SK-N-SH (cell line): ENCODE measurements at places on chromosomes 5 and 9.

GRCh38 chr5:114360816-114361723 lies 800 bp upstream of the KCNN2 start:
- no peaks in the 10 kb centered on the region for H3K36me3 ChIP-seq
- peaks cover 44% of the 10 kb centered on the region for H3K27me3 ChIP-seq
- H3K27ac ChIP-seq = no peak overlapping the region
- H3K4me3 ChIP-seq = no peak overlapping the region; the same call in 1 of the 2 replicates
- H3K4me1 ChIP-seq = no peaks in the 10 kb centered on the region

DNA sequence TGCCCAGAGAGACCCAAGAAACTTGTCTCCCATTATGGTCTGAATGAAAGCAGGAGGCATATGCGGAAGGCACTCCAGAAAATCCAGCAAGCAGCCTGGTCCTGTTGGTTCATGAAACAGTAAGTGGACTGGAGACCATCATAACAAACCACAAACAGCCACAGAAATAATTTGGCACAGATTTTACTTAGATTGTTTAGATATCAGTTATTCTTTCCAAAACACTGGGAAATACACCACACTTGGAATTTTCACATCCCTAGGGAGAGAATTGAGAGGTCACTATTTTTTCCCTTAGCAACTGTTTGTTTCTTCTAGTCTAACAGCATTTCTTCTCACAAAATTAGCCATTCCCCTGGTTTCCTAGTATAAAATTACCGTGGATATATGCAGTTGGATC lies 300.8 kb downstream of the OSTF1 start:
- no peaks in the 10 kb centered on the region for H3K4me1 ChIP-seq
- no peak overlapping the region for H3K4me3 ChIP-seq
- no peaks in the 10 kb centered on the region for H3K27me3 ChIP-seq
- no peak for DNase-seq
- H3K27ac ChIP-seq = no peak overlapping the region

DNA sequence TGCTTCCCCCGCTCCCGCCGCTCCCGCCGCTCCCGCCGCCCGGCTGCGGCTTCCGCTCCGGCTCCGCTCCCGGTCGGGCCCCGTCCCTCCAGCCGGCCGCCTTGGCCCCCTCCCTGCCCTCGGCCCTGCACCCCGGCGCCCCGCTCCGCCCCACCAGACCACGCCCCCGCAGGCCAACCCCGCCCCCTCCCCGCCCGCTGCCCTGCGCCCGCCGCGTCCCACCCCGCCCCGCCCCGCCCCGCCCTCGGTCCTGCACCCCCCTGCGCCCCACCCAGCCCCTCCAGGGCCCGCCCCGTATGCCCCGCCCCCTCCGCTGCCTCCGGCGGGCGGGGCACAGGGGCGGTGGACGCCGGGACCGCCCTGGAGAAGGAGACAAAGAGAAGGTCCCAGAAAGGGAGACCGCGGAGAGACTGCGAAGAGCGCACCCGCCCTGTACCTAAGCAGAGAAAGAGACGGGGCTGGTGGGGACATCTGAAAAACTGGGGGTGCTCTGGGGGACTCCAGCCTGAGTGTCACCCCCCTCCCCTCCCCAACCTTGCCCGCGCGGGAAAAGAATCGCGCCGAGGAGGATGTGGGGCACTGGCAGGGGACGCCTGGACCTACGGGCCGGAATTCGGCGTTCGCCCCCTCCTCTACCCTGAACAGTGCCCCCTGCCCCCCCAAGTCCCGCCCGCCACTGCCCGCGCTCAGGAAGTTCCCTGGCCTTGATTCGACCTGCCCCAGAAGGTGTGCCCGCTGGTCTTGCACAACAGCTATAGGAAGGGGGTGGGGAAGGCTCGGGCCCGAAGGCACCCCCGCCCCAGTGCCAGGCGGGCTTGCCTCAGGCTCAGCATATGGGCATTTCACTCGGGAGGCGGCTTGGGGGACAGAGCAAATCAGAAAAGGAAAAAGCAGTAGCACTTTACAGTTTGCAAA lies 42.8 kb upstream of the STXBP1 start:
- no peaks in the 10 kb centered on the region; the same call in 1 of the 2 replicates for H3K36me3 ChIP-seq
- peak; percentile 100 for DNase-seq
- peak overlapping the region; percentile 86 for H3K27ac ChIP-seq
- peak overlapping the region; percentile 82 for H3K4me3 ChIP-seq
- H3K27me3 ChIP-seq = no peaks in the 10 kb centered on the region

GRCh38 chr5:6682239-6682638 lies 31.0 kb upstream of the TENT4A start:
- no peak for DNase-seq
- no peaks in the 10 kb centered on the region for H3K4me1 ChIP-seq
- H3K27ac ChIP-seq = no peak overlapping the region

DNA sequence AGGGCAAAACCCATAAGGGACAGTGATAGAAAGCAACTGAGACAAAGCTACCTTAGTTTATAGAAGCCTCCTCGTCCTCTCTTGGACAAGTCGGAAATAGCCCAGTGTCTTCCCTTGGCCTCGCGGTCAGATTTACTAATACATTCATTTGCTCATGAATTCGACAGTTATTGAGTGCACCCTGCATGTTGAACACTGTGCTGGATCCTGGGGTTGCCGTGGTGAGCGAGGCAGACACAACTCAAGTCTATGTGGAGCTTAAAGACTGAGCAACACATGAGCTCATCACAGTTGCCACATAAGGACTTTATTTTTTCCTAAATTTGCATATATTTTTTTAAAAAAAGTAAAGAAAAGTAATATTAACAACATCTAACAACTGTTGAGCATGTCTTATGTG lies 411.1 kb upstream of the ITGA1 start:
- H3K36me3 ChIP-seq = no peaks in the 10 kb centered on the region
- no peak for DNase-seq
- H3K4me1 ChIP-seq = no peaks in the 10 kb centered on the region
- H3K27ac ChIP-seq = no peak overlapping the region
- H3K4me3 ChIP-seq = no peak overlapping the region

GRCh38 chr5:157915638-157916037 lies 56.7 kb upstream of the CLINT1 start:
- no peaks in the 10 kb centered on the region for H3K36me3 ChIP-seq
- peak; percentile 72 for DNase-seq
- no peak overlapping the region for H3K4me3 ChIP-seq
- H3K27me3 ChIP-seq = no peaks in the 10 kb centered on the region
- peak overlapping the region; percentile 7; the same call in 1 of the 2 replicates for H3K27ac ChIP-seq

DNA sequence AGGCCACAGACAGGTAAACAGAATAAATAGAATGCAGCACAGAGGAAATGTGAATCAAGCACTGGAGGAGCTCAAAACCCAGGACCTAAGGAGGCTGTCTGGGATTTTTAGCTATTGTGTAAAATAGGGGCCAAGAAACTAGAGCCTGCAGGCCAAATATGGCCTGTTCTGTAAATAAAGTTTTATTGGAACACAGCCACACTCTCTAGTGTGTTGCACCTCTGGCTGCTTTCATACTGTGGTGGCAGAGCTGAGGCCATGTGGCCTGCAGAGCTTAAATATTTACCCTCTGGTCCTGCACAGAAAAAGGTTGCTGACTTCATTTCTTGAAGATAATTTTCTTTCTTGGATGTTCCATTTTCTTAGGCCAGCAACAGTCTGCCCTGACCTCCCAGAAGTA lies 136.4 kb downstream of the WDR41 start:
- no peak for DNase-seq
- H3K27ac ChIP-seq = no peak overlapping the region; the same call in 1 of the 2 replicates
- no peak overlapping the region for H3K4me3 ChIP-seq
- H3K4me1 ChIP-seq = peaks cover 36% of the 10 kb centered on the region
- H3K36me3 ChIP-seq = no peaks in the 10 kb centered on the region

DNA sequence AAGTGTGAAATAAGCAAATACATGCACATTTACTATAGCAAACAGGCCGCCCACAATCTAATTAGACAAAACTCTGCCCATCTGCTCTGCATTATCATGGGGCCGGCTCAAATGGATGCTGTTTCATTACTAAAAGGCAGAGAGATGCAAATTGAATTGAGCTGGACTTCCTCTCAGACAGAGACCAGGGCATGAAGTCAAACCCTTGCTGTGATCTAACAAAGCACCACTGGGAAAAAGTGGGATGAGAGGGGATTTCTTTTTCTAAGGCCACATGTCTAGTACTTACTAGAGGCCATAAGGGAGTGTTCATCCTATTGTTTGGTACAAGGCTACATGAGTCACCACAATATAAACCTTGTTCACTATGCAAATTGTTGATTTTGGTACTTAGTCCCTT lies 614.7 kb downstream of the ISL1 start:
- no peaks in the 10 kb centered on the region for H3K27me3 ChIP-seq
- H3K27ac ChIP-seq = peak overlapping the region; percentile 100
- H3K36me3 ChIP-seq = no peaks in the 10 kb centered on the region

- no peaks in the 10 kb centered on the region for H3K27me3 ChIP-seq
- H3K4me1 ChIP-seq = no peaks in the 10 kb centered on the region; the same call in 1 of the 2 replicates
- no peaks in the 10 kb centered on the region for H3K36me3 ChIP-seq
- no peak overlapping the region for H3K4me3 ChIP-seq
- H3K27ac ChIP-seq = no peak overlapping the region
- DNase-seq = no peak
These were observed 413.5 kb downstream of the TLE4 start for GRCh38 chr9:79985264-79985663.

DNA sequence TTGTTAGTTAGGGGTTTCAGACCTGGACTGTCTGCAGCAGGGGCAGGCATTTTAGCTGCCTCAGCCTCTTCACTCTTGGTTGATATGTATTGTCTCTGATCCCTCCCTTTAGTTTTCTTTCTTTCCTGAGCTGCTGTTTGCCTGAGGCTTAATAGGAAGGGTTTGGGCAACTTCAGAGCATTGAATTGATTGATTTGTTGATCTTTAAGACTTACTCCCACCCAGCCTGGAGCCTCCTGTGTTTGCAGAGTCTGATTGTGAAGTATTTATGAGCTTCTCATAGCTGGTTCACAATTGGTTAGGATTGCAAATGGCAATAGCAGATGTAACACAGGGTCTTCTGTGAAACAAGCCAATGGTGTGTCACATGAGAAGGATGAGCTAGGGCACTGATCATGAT lies 671.8 kb upstream of the SEMA6A start:
- H3K4me1 ChIP-seq = no peaks in the 10 kb centered on the region
- no peak overlapping the region for H3K27ac ChIP-seq
- DNase-seq = no peak
- H3K36me3 ChIP-seq = no peaks in the 10 kb centered on the region
- no peaks in the 10 kb centered on the region for H3K27me3 ChIP-seq
- H3K4me3 ChIP-seq = no peak overlapping the region

- H3K36me3 ChIP-seq = no peaks in the 10 kb centered on the region
- H3K27ac ChIP-seq = no peak overlapping the region
- H3K4me3 ChIP-seq = no peak overlapping the region
- DNase-seq = no peak
- H3K4me1 ChIP-seq = peaks cover 19% of the 10 kb centered on the region; the same call in 1 of the 2 replicates
- no peaks in the 10 kb centered on the region for H3K27me3 ChIP-seq
These were observed 17.3 kb upstream of the TNIP1 start for GRCh38 chr5:151097820-151098767.

- H3K27ac ChIP-seq = peak overlapping the region; percentile 69; the same call in 1 of the 2 replicates
- DNase-seq = no peak
These were observed 87.0 kb downstream of the IQGAP2 start for GRCh38 chr5:76489877-76490688.

DNA sequence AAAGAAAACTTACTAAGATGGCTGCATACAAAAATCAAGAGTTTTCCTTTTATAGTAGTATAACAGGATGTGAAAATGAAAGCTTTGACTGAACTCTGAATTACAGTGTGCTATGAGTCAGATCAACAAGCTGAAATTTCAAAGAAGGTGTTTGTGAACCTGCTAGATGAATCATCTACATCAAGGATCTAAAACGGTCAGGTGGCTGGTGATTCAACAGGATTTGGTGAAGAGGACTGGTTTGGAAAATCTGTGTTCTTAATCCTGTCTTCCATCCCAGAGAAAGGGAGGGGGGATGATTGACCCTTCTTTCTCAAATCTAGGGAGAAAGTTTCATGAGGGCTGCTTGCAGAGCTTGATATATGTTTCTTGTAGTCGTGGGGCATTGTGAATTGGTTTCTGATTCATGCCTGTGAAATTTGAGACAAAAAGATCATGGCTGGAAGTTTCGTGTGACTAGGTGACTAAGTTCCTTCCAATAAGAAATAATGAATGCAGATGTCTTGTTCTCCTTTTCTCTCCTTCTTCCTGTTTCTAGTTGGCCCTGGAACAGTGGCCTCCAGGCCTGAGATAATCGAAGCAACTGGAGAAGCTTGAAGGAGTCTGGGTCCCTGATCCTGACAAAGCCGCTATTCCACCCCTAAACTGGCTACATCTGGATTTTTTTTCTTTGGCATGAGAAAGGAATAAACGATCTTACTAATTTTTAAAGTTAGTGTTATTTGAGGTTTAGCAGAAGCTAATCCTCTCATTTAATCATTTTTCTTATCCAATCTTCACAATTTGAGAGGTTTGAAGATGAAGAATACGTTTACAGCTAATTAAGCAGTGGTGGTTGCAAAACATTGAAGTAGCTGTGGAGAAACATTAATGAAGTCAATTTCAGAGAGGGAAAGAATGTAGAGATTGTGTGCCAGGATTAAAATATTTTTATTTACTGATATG lies 67.2 kb downstream of the MRPS30 start:
- no peaks in the 10 kb centered on the region for H3K4me1 ChIP-seq
- no peaks in the 10 kb centered on the region for H3K27me3 ChIP-seq
- no peak overlapping the region for H3K4me3 ChIP-seq

DNA sequence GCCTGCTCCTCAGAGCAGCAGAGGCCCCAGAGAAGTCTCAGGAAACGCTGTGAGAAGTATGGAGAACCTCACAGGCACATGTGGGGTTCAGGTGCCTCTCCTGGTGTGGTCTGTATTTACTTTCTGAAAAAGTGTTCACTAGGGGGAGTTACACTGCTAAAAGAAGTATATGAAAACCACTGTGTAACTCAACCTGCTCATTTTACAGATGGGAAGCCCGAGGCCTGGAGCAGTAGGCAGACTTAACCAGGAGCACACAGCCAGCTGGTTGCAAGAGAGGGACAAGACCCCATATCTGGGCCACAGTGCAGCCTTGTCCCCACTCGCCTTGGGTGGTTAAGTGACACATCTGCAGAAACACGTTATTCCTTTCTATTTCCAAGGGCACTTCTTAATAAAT lies 112.8 kb upstream of the SAP30L start:
- H3K4me1 ChIP-seq = no peaks in the 10 kb centered on the region
- H3K27me3 ChIP-seq = no peaks in the 10 kb centered on the region
- H3K36me3 ChIP-seq = peaks cover 44% of the 10 kb centered on the region

DNA sequence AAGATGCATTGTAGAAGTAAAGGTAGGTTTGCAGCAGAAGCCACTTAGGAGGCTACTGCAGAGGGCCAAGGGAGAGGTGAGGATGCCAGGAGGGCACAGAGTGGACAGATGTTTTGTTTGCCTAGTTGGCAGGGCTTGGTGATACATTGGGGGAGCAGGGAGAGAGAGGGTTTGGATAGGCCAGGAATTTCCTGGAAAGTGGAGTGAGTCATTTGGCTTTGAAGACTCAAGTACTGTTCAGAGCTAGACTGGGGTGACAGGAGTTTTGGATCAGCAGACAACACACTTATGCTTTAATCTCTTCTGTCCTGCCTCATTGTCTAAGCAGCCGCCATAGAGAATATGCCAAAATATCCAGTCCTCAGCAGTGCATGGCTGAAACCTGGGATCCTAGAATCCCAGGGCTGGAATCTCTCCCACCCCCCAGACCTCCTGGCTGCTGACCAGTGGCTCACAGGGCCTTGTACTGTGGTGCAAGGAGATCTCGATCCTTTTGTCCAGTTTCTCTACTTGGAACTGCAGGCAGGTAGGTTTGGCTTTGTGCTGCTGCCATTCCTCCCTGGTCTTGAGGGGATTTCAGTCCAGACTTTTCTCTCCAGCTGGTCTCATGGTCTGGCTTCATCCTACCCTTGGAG lies 11.0 kb downstream of the TMEM268 start:
- H3K4me3 ChIP-seq = no peak overlapping the region
- no peaks in the 10 kb centered on the region for H3K36me3 ChIP-seq
- H3K4me1 ChIP-seq = no peaks in the 10 kb centered on the region
- no peak overlapping the region for H3K27ac ChIP-seq

GRCh38 chr9:33517373-33517772 lies 6.7 kb upstream of the ANKRD18B start:
- no peaks in the 10 kb centered on the region for H3K4me1 ChIP-seq
- no peak overlapping the region for H3K4me3 ChIP-seq
- no peaks in the 10 kb centered on the region for H3K36me3 ChIP-seq
- no peaks in the 10 kb centered on the region for H3K27me3 ChIP-seq
